Activated CD4-positive, alpha-beta T cell treated with anti-CD3 and anti-CD28 coated beads, Interleukin-2, Interleukin-4, amounts not matched to agents 100 ng/mL and 50 ng/mL, durations not matched to agents 16 hours and 8 hours (primary cell): ENCODE measurements at places on chromosomes 5 and 9.
A peak's percentile ranks its signal among the peaks of the same experiment; 100 is the strongest.

GRCh38 chr9:76180541-76180940 is 213.7 kb downstream of the RFK start:
- no peak for DNase-seq

DNA sequence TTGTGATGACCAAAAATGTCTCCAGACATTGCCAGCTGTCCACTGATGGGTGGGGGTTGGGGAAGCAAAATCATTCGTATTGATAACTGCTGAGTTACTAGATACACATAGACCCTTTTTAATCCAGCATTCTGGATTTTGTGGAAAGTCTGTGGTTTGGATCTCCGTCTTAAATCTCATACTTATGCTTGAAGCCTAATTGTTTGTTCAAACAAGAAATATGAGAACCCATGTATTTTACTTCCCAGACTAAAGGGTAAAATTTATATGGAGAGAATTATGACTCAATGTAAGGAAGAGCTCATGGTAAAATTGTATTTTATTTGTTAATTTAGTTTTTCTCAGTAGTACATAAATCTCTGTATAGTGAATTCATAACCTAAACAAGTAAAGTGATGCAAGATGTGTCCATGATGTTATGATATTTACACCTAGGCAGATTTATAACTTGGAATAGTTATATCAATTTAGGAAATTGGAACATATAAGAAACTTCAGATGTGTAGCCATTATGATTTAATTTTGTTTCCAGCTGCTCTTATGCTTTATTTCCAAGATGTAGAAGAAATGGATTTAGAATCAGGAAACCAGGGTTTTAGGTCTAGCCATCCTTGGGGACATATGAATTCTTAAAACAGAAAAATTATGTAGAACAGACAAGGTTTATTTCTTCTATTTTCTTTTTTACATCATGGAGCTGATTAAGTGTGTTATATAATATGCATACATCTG is 4.5 kb upstream of the OGN start:
- no peak for DNase-seq

DNA sequence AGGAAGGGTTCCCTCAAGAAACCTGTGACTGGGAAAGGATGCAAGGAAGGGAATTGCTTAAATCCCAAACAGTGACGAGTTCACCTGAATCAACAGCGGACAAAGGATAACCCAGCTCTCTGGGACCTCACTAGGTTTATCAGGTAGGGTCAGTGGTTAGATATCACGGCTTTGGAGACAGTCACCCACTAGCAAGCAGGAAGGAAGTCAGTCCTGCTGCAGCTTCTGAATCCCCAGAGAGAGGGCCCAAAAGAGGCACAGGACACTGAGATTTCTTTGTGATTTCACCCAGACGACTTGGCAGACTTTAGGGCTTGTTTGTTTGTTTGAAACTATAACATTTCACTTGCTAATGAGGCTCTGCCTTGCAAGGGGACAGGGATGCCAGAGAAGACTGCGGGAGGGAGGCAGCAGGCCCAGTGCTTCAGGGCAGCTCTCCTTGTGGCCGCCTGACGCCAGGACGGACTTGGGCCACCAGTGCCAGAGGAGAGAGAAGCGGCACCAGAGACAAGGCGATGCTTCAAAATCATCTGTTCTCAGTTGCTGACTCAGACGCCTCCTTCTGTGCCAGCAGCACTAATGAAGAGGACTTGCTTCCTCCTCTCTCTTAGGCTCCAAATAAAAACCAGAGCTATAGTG is 275.6 kb upstream of the SLC30A5 start:
- DNase-seq = no peak

- DNase-seq = no peak
Measured at GRCh38 chr9:127721391-127721821, 5.5 kb downstream of the TTC16 start.

DNA sequence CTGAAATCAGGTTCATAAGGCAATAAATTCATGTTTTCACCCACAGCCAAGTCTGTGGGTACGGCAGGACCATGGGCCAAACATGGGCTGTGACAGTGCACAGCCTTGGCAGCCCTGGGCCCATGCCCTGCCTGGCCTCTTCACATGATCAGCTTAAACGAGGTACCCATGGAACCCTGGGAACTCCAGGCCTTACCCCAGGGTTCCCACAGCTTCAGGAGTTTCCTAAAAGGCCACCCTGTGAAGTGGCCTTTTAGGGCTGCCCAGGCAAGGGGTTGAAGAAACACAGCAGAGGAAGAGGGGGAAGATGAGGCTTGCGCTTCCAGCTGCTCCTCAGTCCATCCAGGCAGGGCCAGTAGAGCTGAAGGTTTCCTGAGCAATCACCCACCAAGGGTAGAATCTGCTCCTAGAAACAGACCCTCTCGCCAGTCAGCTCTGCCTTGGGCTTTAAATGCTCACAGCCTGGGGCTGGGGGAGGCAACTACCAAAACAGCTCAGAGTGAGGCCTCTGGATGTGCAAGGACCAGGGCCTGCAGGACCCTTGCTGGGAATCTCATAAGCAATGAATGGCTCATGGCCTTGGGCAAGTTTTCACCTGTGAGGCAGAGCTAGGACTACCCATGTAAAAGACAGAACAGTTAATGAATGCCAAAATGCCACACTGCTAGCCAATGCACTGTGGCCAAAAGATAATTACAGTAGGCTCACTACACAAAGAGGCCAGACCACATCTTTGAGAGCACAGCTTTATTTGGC is 79.3 kb upstream of the LRRTM2 start:
- DNase-seq = no peak

DNA sequence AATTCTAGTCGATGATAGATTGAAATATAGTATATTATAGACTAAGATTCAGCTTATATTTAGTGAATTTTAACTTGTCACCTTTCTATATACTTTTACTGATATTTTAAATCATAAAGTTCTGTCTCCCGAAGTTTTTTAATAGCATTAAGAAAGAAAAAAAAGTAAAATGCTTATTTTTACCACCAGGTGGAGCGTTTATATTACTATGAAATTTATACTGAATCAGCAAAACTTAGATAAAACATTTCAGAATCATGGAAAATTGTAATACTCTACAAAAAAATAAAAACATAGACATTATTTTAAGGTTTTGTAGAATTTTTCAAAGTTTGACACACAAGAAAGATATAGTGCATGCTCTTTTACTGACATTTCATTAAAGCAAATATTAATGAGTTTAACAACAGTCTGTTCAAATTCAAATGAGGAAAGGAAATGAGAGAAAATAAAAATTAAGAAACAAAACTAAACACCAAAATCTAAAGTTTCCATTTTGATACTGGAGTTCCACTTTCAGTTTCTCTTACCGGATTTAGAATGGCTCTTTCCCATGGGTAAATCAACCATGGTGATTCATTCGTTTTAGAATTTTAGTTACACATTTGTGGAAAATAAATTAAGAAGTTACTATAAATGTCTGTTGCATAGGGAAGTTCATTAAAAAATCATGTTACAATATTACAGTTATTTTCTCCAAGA is 1035.3 kb downstream of the CDH12 start:
- DNase-seq = no peak

- no peak for DNase-seq
Measured at GRCh38 chr9:98967680-98968079, 24.0 kb downstream of the COL15A1 start.

DNA sequence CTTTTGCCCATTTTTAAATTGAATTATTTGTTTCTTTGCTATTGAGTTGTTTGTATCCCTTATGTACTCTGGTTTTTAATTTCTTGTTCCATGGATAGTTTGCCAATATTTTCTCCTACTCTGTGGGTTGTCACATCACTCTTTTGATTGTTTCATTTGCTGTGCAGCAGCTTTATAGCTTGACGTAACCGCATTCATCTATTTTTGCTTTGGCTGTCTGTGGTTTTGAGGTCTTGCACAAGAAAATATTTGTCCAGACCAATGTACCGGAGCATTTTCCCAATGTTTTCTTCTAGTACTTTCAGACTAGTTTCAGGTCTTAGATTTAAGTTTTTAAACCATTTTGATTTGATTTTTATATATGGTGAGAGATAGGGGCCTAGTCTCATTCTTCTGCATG is 36.2 kb upstream of the ZNF366 start:
- no peak for DNase-seq

DNA sequence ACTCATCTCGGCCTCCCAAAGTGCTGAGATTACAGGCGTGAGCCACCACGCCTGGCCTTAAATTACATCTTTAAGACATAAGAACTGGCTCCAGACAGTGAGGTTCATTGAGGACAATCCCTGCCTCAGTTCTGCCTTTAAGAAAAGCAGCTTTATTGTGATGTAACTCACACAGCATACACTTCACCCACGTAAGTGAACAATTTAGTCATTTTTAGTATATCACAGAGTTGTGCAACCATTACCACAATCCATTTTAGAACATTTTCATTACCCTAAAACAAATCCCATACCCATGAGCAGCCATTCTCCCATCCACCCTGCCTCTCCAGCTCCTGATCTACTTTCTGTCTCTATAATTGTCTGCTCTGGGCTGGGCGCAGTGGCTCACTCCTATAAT is 24.0 kb upstream of the LTC4S start:
- no peak for DNase-seq

- DNase-seq = no peak
Measured at GRCh38 chr5:98121036-98121936, 652.2 kb upstream of the RGMB start.

GRCh38 chr9:121634329-121635261 is 16.8 kb upstream of the DAB2IP start:
- DNase-seq = no peak

- no peak for DNase-seq
Measured at GRCh38 chr9:127222388-127223095, 42.0 kb upstream of the GARNL3 start.

- no peak for DNase-seq
Measured at GRCh38 chr9:35681341-35682002, 7.7 kb downstream of the CA9 start.

GRCh38 chr5:176639981-176640380 is 7.3 kb upstream of the TSPAN17 start:
- DNase-seq = no peak

- no peak for DNase-seq
Measured at GRCh38 chr5:159449925-159450324, 119.6 kb upstream of the IL12B start.

GRCh38 chr5:110032376-110032775 is 342.6 kb downstream of the MAN2A1 start:
- no peak for DNase-seq

DNA sequence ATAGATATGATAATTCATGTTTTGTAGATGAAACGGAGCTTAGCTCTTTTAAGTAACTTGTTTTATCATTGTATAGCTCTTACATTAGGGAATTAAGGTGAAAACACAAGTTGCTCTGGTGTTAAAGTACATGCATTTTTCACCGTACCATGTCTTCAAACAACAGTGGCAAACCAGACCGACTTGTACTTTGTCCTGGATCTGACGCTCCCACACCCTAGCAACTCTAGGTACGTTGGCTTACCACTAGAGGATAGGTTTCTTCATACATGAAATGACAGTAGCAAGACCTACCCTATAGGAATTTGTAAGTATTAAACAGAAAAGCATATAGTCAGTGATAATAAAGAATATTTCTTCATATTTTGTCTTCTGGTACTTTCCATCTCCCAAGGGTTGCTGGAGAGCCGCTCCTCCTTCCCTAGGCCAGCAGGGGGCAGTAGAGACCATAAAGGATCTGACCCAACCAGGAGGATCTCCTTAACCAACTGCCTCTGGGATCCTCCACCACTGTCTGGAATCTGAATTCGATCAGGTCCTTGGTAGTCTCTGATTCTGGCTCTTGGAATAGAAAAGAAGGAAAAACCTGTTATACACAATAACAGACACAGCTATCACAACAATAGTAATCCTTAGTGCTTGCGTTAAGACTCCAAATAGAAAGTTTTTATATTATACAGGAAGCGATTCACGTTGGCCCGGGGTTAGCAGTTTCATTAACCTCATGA is 136.7 kb downstream of the CAVIN4 start:
- DNase-seq = peak; percentile 50

- peak; percentile 12 for DNase-seq
Measured at GRCh38 chr9:19049917-19050636, 850 bp downstream of the RRAGA start.

DNA sequence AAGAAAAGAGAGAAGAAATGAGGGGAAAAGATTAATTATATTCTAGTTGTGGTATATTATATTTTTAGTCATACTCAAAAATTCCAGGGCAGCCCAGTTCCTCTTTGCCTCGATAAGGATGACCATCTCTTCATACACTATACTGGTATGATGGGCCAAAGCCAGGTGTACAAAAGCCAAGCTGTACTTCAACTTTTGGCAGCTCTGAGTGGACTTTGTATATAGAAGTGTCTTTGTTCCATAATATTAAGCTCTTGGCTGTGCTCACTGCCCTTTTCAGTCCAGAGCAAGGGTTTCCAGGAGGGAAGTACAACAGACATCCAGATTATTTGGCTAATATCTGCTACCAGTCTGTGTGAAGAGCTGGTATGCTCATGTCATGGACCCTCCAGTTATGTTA is 934.3 kb upstream of the CDH10 start:
- DNase-seq = no peak

GRCh38 chr5:31824869-31825517 is 186.1 kb downstream of the PDZD2 start:
- no peak for DNase-seq

- DNase-seq = no peak
Measured at GRCh38 chr5:52466749-52467520, 320.8 kb upstream of the ITGA1 start.

DNA sequence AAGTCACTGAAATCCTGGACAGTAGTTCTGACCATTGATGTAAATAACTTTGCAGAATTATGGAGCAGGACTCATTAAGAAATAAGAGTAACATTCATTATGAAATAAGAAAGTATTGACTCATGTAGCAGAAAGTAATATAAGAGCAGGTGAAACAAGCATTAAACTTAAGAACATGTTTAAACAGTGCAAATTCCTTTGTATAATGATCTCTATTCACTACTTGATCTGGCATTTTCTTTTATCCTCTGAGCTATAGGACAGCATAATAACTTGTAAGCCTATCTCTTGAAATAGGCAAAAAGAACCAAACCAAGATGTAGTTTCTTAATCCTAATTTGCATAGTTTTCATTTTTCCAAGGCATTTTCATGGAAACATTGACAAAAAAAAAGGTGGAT is 42.3 kb downstream of the PLGRKT start:
- no peak for DNase-seq

DNA sequence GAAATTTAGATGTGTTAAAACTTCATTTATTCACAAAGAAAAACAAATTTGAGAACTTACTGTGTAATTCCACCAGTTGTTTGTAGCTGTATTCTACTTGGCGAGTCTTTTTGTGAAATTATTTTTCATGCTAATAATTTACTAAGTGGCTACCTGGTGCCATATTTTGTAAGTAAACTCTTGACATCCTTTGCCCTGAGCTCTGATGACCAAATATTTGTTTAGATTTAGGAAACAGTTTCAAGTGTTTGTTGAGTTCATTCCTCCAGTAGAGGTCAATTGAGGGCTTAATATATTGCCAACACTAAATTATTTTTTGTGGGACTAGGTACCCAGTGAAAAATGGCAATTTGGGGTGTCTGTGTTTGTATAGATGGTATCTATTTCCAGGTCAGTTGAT is 3.7 kb downstream of the CNTLN start:
- DNase-seq = no peak
